ENCODE measurements at places on chromosomes 2 and 18.

- no peak for DNase-seq
These were observed 69.1 kb upstream of the ID2 start for GRCh38 chr2:8612734-8613179.

- no peak for DNase-seq
These were observed 60.4 kb downstream of the FIGN start for GRCh38 chr2:163675388-163675787.

- no peak for DNase-seq
These were observed 90.3 kb downstream of the PTPN4 start for GRCh38 chr2:119849838-119850565.

- no peak for DNase-seq
These were observed 514.2 kb upstream of the MYT1L start for GRCh38 chr2:2845267-2845666.

GRCh38 chr2:2698182-2699120, 367.4 kb upstream of the MYT1L start:
- DNase-seq: no peak

DNA sequence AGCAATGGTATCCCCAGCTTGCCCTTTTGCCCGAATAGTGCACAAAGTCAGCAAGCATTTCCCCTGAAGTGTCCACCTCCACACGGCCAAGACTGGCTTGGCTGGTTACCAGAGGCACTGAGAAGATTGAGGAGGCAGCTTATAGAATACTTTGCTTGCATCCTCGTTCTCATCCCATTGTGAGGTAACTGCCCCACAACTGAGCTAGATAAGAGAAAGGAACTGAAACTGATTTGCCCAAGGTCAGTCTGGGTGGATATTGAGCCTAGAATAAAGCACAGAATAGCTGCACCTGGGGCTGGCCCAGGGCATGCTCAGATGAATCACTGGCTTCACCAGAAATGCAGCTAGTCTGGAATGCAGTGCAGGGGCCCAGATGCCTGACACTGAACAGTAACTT, 32.7 kb upstream of the MAP4K3 start:
- no peak for DNase-seq

DNA sequence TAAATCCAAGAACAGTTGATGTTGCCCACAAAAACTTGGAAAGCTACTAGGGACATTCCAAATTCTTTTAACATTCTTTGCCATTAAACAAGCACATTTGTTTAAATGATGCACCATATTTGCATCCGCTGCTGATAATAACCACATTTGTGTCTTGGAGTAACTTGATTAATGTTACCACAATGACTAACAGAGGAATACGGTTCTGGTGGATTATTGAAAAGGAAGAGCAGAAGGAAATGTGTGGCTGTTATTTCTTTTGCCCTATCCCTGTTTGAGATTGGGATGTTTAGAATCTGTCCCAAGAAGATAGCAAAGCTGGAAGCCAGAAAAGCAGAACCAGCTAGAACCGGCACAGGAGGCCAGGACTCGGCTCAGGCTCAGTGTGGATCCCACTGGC, 39.2 kb upstream of the RASGRP3 start:
- no peak for DNase-seq

DNA sequence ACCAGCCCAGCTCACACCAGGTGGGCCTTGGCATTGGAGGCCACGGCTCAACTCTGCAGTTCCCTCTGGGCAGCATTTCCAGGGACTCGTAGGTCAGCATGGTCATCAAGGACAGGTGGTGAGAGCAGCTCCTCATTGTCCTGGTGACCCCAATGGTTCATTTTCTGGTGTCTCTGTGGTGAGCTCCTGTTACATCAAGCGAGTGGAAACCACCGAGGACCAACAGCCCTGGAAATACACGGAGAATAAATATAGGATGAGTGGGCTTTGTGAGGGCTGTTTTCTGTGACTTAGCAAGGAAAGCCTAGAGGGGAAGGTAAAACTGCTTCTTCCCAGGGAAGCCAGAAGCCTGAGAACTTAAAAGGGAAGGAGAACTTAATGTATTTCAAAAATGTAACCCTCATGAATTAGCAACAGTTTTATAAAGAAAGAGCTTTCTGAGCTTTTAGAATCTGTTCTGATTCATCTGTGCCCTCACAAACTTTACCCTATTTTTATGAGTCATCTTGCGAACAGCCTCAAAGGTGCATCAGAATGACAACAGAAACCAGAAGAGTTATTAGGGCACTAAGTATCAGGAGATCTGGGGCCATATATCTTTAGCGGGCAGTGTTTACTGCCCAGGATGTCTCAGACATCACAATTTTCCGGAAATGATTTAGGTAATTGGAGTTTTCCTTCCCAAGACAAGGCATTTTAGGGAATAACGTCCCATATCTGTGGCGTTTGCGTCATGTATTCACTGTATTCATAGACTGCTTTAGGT, 18.7 kb downstream of the C2orf92 start:
- DNase-seq: no peak

DNA sequence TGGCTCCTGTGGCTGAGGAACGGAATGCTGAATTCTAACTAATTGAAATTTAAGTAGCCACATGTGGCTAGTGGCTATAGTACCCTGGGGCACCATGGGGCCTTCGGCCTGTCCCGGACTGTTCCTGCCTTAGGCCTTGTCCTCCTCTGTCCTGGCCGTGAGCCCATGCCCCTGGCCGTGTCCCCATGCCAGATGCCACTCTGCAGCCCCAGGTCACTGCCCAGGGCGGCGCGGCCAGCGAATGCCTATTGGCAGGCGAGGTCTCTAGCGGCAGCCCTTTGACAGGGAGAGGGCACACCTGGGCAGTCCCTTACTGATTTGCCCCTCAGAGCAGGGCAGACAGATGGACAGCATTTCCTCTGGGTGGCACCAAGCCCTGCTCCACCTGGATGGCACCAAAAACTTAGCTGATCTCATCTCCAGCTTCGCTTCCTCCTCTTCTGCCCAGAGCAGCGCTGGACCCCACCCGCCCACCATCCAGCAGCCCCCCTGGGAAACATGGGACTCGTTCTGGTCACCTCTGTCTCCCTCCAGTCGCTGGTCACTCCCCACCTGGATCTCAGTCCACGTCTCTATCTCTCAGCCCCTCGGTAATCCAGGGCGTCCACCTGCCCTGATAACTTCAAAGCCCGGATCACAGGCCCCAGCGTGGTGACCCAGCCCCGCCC, 1.1 kb upstream of the DGKD start:
- no peak for DNase-seq

GRCh38 chr2:65390134-65390533, 42.3 kb downstream of the SPRED2 start:
- DNase-seq: no peak

GRCh38 chr2:142037066-142037465, 93.8 kb downstream of the LRP1B start:
- no peak for DNase-seq

- DNase-seq: no peak
These were observed 198.6 kb upstream of the EPAS1 start for GRCh38 chr2:46098621-46099062.

GRCh38 chr2:234438305-234438977, 58.4 kb downstream of the ARL4C start:
- no peak for DNase-seq

- DNase-seq: no peak
These were observed 2.3 kb upstream of the HPCAL1 start for GRCh38 chr2:10300328-10300920.

DNA sequence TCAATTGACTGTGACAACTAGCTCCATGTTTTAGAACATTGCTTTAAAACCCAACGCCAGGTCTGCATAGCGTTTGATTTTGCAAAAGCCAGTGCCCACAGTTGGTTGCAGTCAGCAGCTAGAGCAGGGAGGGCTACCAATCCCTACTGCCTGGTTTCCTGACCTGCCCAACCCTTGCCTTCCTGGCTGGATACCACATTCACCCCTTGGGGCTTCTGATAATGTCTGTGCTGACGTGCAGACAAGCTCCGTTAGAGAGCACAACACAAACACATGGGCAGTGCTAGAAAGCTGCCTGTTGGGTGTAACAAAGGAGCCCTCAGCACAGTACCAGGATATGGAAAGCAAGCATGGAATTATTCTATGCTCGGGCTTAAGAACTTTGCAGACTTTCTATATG, 71.4 kb upstream of the THSD7B start:
- DNase-seq: no peak

GRCh38 chr2:165575044-165575615, 105.6 kb downstream of the CSRNP3 start:
- DNase-seq: no peak

DNA sequence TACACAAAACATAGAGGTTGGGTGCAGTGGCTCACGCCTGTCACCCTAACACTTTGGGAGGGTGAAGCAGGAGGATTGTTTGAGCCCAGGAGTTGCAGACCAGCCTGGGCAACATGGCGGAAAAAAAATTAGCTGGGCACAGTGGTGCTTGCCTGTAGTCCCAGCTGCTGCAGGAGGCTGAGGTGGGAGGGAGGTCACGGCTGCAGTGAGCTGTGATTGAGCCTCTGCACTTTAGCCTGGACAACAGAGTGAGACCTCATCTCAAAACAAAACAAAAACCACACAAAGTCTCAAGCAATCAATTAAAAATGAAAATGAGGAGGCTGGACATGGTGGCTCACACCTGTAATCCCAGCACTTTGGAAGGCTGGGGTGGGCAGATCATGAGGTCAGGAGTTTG, 4.9 kb downstream of the NOP58 start:
- no peak for DNase-seq

GRCh38 chr2:10347562-10347948, 44.9 kb downstream of the HPCAL1 start:
- no peak for DNase-seq

All from activated gamma-delta T cell treated with Interleukin-2 at 50 U/mL for 16 hours (primary cell).